ENCODE measurements at places on chromosomes 16 and 17. TPM values are rescaled to one million over a fixed set of nuclear protein-coding genes. Genes with fewer than 3 reads are reported as not detected.

GRCh38 chr17:49899588-49899987 is 51.7 kb upstream of the TAC4 start:
- no peak for DNase-seq

GRCh38 chr16:79717333-79718137 is 117.0 kb upstream of the MAF start:
- no peak for DNase-seq

DNA sequence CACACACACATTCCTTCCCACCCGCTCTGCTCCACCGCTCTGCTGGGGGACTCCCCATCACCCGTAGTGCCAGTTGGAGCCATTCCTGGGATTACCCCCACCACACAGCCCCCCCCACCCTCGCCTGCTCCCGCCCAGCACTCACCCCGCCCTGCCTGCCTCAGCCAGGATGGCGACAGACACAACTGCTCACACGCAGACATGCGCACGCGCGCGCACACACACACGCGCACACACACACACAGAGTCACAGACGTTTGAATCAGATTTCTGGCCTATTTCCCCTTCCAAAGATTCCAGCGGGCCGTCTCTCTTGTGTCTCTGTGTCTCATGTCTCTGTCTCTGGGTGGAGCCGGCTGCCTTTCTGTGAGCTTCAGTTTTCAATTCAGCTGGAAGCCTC is 4.4 kb downstream of the CACNA1G start:
- DNase-seq = no peak

DNA sequence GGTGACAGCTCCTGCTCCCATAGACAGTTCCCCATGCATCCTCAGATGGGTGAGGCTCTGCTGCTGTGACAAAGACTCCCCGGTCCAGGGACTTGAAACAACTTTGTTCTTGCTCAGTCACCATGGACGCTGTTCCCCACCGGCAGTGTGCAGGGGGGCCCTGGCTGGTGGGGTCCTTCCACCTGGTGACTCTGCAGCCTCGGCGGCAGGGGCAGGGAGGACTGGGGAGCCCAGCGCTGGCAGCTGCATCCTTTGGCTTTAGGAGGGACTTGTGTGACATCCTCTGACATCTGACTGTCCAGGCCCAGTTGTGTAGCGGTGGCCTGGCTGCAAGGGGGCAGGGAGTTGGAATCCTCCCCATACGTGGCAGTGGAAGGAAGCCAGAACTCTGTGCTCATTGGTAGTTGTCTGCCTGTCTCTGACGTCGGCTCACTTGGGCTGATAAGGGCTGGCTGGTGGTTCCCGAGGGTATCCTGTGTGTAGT is 107.3 kb downstream of the CMIP start:
- DNase-seq = no peak

DNA sequence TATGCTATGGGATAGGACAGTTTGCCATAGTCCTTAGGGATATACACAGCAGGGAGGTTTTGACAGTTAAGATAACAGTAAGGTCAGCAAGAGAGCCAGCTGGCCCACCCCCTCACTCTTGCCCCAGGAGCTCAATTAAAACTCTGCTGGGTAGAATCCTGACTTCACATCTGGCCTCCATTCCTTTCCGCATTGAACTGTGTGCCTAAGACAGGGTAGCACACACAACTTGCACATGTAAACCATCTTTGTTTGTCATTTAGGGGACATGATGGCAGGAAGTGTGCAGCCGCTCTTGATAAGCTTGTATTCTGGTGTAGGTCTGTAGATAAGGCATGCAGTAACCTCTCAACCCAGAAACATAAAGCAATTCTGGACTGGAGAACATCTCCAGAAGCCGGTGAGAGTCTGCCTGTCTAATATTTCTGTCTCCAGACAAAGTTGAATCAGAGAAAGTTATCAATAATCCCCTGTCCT is 5.2 kb downstream of the MINK1 start:
- DNase-seq = no peak

DNA sequence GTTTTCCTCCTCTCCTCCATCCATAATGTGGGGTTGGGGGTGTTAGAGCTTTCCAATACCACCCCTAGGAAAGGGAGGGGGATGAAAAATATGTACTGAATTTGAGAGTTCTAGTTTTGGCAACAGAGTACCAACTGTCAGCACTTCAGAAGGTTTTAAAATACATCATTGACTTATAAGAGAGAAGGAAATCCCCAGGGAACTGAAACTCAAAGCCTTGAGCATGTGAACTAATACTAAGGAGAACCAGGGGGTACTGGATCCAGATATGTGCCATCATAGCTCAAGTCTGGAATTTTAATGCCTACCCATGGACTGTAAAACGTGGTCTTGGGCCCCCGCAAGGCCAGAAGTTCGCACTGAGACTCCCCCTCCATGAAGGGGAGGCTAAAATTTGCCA is 15.8 kb downstream of the CACNG5 start:
- no peak for DNase-seq

GRCh38 chr17:40038882-40039513 is 15.2 kb downstream of the MED24 start:
- DNase-seq = no peak

DNA sequence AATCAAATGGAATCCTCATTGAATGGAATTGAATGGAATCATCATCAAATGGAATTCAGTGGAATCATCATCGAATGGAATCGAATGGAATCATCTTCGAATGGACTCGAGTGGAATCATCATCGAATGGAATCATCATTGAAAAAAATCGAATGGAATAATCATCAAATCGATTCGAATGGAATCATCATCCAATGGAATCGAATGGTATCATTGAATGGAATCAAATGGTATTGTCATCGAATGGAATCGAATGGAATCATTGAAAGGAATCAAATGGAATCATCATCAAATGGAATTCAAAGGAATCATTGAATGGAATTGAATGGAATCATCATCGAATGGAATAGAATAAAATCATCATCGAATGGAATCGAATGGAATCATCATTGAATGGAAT is 619.3 kb downstream of the TP53TG3F start:
- DNase-seq = no peak

DNA sequence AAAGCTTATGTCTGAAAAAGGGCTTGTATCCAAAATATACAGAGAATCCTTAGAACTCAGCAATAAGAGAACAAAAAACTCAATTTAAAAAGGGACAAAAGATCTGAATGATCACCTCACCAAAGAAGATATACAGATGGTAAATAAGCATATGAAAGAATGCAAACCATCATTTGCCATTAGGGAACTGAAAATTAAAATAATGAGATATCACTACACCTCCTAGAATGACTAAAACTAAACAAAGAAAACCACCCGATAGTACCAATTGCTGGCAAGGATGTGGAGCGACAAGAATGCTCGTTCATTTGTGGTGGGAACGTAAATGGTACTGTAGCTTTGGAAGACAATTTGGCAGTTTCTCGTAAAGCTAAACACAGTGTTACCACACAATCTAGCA is 66.9 kb upstream of the MPHOSPH6 start:
- DNase-seq = no peak

GRCh38 chr17:16013943-16014407 is 14.4 kb downstream of the TTC19 start:
- DNase-seq = no peak

DNA sequence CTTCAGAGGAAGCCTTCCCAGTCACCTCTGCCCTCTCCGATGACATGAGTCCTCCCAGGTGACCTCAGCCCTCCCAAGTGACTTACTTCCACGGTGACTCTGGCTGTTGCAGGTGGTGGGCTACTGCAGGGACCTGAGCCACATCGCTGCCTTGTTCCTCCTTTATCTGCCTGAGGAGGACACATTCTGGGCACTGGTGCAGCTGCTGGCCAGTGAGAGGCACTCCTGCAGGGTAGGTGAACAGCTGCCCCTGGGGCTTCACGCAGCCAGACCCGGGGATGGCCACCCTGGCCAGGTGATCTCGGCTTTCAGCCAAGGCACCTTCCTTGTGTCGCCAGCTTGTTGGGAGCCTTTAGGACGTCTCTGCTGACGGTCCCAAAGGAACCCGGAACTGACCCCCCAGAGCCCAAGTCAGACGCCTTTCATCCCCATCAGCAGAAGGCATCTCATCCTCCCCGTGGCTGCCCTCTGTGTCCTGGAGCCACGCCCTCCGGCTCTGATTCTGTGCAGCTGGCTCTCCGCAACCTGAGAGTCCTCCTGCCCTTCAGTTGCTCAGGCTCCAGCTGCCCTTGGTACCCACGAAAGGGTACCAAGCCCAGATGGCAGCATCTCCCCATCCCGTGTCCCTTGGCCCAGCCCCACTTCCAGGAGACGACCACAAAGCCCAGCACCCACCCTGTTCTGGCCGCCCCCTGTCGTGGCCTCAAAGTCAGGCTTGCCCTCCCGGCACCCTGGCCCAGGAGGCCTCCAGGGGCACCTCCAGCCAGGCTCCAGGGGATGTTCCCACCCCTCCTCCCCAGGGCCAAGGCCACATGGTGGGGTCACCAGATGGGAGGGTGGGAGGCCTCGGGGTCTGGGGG is 81.7 kb downstream of the GOSR1 start:
- DNase-seq = no peak

DNA sequence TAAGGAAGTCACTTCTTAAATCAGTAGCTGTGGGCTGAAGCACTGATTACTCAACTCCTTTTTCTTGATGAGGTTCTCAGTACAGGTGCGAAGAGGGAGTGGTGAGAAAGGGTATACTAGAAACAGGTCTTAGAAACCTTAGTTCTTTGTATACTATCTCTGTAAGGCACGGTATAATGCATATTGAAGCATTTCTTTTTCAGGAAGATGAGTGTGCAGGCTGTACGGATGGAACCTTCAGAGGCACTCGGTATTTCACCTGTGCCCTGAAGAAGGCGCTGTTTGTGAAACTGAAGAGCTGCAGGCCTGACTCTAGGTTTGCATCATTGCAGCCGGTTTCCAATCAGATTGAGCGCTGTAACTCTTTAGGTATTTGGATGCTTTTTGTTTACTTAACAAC is 39.2 kb downstream of the CYLD start:
- no peak for DNase-seq

DNA sequence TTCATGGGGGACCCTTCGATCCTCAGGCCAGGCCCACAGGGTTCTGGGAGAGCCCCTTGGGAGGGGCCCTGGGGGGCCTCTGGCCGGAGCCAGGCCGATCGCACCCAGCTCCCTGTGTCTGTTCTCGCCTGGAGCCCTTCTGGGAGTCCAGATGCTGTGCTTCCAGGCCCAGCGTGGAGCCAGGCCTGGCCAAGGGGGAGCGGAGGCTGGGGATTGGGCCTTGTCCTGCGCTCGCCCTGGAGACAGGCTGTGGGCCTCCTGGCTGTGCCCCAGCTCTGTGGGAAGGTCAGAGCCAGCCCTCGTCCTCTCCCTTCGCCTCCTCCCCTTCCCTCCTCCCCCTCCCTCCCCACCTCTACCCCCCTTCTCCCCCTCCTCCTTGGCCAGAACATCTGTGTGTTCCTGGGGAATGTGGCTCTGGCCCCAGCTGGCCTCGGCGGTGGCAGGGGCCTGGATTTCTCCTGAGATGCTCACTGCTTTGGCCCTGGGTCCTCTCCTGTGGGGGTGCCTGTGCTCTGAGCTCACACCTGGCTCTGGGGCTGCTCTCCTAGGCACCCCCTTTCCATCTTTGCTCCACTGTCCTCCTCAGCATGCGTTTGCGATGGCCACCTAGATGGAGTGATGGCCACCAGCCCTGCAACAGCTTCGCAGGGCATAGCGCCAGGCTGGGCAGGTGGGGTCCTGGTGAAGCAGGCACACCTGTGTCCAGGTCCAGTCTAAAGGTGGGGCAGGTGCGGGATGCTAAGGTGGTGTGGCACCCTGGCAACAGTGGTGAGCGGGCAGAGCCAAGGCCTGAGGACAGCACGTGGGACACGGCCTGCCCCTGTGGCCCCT is 90.6 kb upstream of the CIBAR2 start:
- DNase-seq = no peak

GRCh38 chr16:17147942-17148341 is 322.8 kb downstream of the XYLT1 start:
- no peak for DNase-seq

DNA sequence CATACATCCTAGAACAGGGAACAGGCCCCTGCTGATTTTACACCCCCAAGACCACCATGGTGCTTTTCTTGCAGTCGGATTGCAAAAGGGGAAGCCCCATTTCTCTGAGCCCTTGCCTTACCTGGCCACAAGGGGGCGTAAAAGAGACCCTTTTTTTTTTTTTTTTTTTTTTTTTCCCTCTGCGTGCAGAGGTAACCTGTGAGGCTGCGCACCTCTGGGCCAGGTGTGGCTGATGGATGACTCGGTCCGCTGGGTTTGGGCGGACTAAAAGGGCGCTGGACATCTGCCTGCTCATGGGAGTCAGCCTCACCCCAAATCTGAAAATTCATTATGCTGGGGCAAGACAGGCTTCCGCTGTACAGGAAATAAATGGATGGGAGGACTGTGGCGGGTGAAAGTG is 281.0 kb downstream of the CBLN1 start:
- DNase-seq = no peak

DNA sequence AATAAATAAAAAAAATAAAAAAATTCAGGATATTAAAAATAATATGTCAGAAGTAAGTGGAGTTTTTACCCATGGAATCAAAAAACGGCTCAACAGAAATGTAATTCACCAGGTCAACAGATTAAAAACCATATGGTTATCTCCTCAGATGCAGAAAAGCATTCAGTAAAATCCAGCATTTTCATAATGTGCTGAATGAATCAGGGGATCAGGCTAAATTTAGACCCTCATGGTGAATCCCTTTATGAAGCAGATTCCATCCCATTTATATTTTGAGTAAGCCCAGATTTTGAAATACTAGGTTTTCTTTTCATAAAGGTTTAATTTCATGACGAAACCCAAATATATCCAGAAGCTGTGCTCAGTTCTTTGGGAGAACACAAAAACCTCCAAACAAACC is 84.4 kb downstream of the OR1D5 start:
- no peak for DNase-seq

- no peak for DNase-seq
Measured at GRCh38 chr17:60615108-60615507, 15.1 kb downstream of the PPM1D start.

DNA sequence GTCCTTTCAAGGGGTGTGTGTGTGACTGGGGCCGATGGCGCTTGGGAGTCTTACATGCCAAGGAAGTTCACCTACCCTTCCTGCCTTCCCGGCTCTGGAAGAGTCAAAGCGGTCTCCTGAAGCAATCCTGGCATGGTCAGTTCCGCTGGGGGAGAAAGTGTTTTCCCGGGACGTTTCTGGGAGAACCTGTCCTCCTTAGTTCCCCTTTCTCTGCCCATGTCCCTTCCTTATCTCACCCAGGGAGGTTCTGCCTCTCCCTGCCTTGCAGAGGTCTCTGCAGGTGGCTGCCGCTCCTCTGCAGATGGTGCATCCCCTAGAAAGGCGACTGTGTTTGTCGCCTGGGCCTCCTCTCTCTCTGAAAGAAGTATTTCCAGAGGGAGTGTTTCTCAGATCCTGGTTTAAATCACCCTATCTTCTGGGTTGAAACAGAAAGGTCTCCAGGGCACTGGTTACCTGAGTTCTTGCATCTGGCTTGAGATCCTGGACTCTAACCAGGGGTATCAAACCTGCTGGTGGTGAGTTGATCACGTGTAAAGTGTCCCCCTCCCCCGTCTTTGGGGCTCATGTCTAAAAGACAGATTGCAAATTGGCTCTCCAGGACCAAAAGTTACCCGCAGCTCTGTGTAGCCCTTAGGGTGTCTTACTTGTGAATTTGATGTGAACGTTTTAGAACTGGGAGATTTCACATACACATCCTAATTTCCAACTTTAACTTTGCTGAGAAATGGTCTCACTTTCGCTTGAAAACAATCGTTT is 1.9 kb downstream of the PRKCB start:
- no peak for DNase-seq

Gene ERI2
- 16.3 TPM for total RNA-seq

Gene KRTAP3-1
- not detected for total RNA-seq

Gene TBC1D10B
- 19.0 TPM for total RNA-seq

Gene PDXDC1
- 55.8 TPM for total RNA-seq

Gene TUBG1
- 19.8 TPM for total RNA-seq

Gene CA7
- not detected for total RNA-seq

Gene TBC1D3C
- not detected for total RNA-seq

Data from omental fat pad (tissue), 4 donors.